GM23338 (cell line): ENCODE measurements at places on chromosomes 1 and 21. TPM values are rescaled to one million over a fixed set of nuclear protein-coding genes. Genes with fewer than 3 reads are reported as not detected.

TTC24 gene
- not detected in 2 replicates for total RNA-seq

DNA sequence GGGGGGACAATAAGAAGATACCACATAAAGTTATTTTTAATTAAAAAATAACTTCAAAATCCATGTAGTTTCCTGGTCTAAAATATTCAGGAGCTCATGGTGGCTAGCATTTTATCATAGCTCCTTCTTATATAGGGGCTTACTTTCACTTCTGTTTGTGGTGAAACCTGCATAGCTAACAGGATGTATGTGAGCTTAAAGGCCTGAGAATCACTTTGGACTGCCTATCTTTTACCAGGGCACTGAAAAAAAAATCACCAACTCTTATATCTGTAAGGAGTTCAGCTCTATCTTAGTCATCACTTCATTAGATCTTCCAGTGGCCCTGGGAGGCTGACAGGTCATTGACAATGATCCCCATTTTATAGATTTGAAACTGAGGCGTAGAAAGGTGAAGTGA, 21.3 kb downstream of the UROD start:
- H3K27me3 ChIP-seq: no peaks in the 10 kb centered on the region
- no peak for DNase-seq
- no peaks in the 10 kb centered on the region for H3K36me3 ChIP-seq
- H3K27ac ChIP-seq: no peak overlapping the region
- H3K4me3 ChIP-seq: no peak overlapping the region

GRCh38 chr1:185514311-185514710, 197.3 kb upstream of the IVNS1ABP start:
- H3K27ac ChIP-seq: no peak overlapping the region
- H3K4me3 ChIP-seq: no peak overlapping the region
- no peaks in the 10 kb centered on the region for H3K27me3 ChIP-seq
- no peaks in the 10 kb centered on the region for H3K4me1 ChIP-seq
- no peak for DNase-seq

MYBPH gene
- not detected in 2 replicates for total RNA-seq

DNA sequence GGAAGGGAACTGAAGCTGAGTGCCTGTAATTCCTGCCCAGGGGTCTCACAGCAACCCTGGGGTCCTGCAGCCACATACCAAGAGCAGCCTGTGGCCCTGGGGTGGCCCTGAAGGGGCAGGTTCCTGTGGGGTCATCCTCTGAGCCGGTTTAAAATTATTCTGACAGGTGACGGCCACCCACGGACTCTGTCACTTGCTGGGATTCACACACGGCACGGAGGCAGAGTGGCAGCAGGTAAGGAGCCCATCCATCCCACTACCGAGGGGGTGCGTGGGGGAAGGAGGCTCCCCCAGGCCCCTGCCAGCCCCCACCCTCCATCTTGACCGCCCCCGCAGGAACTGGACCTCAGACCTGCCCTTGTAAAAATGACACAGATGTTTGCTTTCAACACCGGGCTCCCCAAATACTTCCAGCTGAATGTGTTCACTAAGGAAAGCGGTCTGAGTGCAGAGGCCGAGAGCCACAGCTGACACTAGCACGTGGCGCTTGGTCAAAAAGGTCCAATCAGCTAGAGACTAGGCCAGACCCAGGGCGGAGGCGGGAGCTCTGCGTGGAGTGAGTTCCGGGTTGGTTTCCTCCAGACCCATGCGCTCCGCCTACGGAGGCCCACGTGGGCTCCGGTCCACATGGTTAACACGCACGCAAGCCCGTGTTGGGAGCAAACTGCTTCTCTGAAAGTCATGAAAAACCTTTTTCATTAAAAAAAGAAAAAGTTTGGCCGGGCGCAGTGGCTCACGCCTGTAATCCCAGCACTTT, 10.0 kb downstream of the YBEY start:
- DNase-seq: peak; percentile 59
- H3K36me3 ChIP-seq: peaks cover 6% of the 10 kb centered on the region; the same call in 1 of the 2 replicates
- H3K4me1 ChIP-seq: no peaks in the 10 kb centered on the region; the same call in 1 of the 2 replicates
- H3K27me3 ChIP-seq: peaks cover 8% of the 10 kb centered on the region

DNA sequence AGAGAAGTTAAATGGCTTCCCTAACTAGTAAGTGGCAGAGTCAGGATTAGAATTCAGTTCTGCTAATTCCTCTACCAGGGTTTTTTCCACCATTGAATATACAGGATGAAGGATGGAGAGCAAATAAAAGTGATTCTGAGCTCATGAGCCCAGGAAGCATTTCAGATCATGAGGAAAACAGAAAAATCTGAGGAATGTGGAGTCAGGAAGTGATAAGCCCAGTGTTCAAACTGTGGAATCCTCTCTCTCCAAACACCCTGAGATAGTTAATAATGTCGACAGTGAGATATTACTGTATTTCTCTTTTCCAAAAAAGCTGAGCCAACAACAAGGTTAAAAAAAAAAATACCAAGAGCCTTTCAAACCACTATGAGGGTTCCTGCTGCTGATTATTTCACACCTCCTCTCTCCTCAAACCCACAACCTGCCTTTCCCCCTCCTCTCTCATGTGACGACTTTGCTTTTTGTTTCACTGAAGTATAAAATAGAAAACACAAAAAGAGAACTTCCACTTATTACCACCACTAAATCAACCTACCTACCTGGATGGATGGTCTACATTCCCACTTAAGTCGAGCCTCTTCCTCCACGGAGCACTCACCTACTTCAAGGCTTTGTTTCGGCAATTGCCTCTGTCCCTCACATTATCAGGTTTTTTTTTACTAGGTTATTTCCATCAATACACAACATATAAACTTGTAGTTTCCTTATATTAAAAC, 8.9 kb downstream of the SLAMF1 start:
- DNase-seq: peak; percentile 25
- H3K4me3 ChIP-seq: no peak overlapping the region
- peaks cover 9% of the 10 kb centered on the region for H3K4me1 ChIP-seq

LAMB3 gene
- total RNA-seq: 0.52 and 0.93 TPM in 2 replicates

DNA sequence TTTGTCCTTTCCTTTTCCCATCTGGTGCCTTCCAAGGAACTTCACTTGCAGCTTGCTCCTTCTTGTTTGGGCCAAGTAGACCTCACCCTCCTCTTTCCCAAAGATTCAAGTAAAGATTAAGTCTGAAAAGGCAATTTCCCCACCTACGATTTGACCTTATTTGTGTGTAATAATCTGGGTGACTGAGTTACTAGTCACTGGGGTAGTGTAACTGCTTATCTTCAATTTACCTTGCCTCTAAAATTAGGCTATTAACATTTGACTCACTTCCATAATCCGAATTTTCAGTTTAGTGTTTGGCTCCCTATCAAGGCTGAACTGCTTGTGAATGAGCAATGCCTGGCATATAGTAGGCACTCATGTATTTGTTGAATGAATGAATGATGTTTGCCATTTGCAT, 59.6 kb downstream of the PLA2G4A start:
- no peak overlapping the region for H3K4me3 ChIP-seq
- H3K27me3 ChIP-seq: no peaks in the 10 kb centered on the region
- DNase-seq: no peak
- H3K27ac ChIP-seq: no peak overlapping the region
- no peaks in the 10 kb centered on the region for H3K4me1 ChIP-seq

DNA sequence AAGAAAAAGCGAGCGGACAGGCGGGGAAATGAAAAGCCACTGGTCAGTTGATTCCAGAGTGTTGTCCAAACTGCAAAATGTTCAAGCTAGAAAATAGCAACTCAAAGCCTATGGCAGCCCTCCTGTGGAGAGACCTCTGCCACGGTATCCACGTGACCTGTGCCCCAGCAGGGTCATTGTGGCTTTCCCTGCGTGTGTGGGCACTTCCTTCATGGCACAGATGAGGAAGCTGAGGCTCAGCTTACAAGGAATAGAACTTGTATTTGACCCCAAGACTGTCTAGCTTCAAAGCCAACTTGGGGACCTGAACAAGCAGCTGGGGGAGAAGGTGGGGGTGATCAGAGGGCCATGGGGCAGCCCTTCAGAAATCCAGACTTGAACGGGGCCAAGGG, 15.6 kb upstream of the PLEKHG5 start:
- H3K4me1 ChIP-seq: no peaks in the 10 kb centered on the region
- no peaks in the 10 kb centered on the region for H3K36me3 ChIP-seq
- DNase-seq: no peak
- H3K27ac ChIP-seq: no peak overlapping the region
- no peaks in the 10 kb centered on the region for H3K27me3 ChIP-seq

HES3 gene
- total RNA-seq: 49.7 and 50.4 TPM in 2 replicates

- no peaks in the 10 kb centered on the region for H3K4me1 ChIP-seq
- H3K27me3 ChIP-seq: no peaks in the 10 kb centered on the region
- H3K36me3 ChIP-seq: no peaks in the 10 kb centered on the region; the same call in 1 of the 2 replicates
- H3K4me3 ChIP-seq: no peak overlapping the region
- H3K27ac ChIP-seq: no peak overlapping the region
- no peak for DNase-seq
Measured at GRCh38 chr1:114338191-114338890, 172.7 kb downstream of the TRIM33 start.

GJA9 gene
- not detected in 2 replicates for total RNA-seq

GRCh38 chr1:15290382-15290781, 43.4 kb downstream of the FHAD1 start:
- no peaks in the 10 kb centered on the region for H3K4me1 ChIP-seq
- no peaks in the 10 kb centered on the region for H3K27me3 ChIP-seq
- H3K4me3 ChIP-seq: no peak overlapping the region
- H3K27ac ChIP-seq: no peak overlapping the region

DNA sequence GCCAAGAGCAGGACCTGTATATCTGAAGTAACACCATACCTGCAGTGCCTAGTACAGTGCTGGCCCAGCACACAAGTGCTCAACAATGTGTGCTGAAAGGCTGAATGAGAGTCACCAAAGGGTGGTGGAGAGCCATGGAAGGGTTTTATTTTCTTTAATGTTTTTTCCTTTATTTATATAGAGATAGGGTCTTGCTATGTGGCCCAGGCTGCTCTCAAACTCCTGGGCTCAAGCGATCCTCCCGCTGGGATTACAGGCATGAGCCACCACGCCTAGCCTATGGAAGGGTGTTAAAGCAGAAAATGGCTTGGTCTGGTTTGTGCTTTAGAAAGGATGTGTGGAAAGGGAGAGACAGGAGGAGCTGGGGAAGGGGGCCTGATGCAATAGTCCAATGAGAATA, 13.3 kb upstream of the TTC39A start:
- H3K4me1 ChIP-seq: peaks cover 5% of the 10 kb centered on the region; the same call in 1 of the 2 replicates
- H3K27me3 ChIP-seq: peaks cover 15% of the 10 kb centered on the region
- H3K27ac ChIP-seq: no peak overlapping the region
- DNase-seq: no peak

OR2L13 gene
- not detected in 2 replicates for total RNA-seq

EPRS1 gene
- 115 and 133 TPM in 2 replicates for total RNA-seq

UBIAD1 gene
- total RNA-seq: 28.6 and 31.6 TPM in 2 replicates

DNA sequence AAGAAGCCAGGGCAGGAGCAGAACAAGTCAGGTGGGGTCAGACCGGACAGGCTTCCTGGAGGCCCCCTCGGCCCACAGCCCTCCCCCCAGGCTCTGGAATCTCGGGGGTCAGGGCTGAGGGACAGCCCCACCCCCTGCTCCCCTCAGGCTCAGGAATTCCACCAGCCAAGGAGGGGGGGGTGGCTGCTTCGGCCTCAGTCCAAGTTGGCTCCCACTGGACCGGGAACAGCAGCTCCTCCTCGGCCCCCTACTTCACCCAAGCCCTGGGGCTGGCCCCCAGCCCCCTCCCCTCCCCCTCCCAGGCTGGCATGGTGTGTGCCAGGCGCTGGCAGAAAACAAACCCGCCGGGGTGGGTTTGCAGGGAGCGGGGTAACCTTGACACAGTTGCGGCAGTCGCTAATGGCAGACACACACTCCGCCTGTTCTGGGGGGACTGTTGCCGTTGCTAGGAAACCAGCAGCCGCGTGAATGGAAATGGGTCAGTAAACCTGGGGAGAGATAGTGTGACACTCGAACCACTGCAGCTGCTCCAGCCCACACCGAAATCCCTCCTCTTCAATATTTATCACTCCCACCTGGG, 32.4 kb downstream of the AHDC1 start:
- DNase-seq: peak; percentile 68
- peak overlapping the region; percentile 98 for H3K27ac ChIP-seq
- no peaks in the 10 kb centered on the region for H3K36me3 ChIP-seq
